Urothelium cell line (cell line): ENCODE measurements at places on chromosomes 4 and X.

- DNase-seq: no peak
Observed at GRCh38 chr4:20253735-20254409, 2.2 kb downstream of the SLIT2 start.

DNA sequence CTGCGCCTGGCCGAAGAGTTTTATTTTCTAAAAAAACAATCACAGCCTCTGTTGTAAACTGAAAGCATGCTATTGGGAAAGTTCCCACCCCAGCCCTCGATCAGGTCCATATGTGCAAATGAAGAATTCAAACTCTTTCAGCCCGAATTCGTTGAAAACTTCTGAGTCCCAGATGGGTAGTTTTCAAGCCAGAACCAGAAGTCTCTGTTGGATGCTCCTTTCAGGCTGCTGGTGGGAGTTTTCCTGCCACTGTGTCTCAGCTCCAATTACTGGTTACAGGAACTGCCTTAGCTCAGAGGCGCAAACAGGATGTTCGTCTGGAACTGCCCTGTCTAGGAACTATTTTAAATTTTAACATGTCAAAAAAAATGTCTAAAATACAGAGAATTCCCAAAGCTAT is 9.3 kb upstream of the ALG13 start:
- no peak for DNase-seq

DNA sequence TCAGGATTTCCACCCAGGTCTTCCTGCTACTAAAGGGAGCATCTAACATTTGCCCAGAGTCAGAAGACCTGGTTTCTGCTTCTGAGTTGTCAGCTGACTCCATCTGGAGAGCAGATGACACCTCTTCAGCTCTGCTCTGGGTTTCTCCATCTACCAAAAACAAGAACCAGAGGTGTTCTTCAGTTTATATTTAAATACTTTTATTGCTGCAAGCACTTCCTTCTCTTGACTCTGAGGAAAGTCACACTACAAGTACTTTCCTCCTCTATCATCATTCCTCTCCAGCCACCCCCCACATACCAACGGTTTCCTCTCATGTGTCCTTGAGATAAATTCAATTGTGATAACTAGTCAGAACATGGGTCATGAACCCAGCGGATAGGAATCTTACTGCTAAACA is 88.4 kb downstream of the PPP3CA start:
- no peak for DNase-seq

DNA sequence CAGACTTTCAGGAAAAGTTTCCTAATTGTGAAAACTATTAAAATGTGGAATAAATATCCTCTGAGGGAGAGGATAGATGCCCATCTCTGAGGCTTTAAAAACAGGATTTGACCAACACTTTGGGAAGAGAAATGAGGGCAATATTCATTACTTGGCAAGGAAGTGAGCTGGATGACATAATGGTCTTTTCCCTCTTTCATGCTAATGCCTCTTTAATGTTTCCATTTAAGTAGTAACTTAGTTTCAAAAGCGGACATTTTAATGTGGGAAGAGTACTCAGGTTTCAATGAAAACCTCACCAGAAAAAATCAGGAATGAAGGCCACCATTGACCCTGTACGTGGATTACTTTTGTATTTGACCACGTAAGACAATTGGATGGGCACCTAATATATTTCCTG is 503.3 kb downstream of the ANKRD50 start:
- DNase-seq: no peak

DNA sequence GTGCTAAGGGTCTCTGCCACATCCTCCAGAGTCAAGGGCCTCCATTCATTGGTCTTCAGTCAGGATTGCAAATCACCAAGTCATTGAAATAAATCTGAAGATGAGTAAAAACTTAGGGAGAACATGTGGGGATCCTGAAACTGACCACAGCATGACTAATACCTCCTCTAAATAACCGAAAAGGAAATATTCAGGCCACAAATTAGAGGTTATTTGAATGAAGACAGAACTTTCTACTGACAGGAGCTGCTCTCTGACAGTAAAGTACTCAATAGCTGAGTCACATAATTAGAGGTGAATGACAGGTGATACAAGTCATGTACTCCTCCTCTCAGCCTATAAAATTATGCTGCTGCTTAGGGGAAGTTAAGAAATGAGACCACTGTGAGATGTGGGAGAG is 240.2 kb upstream of the F9 start:
- DNase-seq: no peak

DNA sequence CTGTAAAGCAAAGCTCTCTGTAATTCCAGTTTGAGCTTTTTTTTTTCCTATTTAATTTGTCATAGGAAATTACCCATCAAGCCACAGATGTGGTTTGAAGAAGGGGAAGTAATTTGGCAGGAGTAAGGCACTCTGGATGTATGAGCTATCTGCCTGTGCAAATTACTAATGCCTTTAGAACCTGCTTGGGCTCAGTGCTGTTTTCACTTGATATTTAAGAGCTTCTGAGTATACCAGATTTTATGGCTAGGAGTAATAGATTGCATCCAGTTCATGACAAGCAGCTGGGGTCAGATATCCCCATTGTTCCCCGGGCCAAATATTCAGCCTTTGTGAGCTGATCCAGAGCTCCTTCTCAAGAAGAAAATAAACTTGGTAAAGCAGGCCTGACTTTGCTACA is 89.1 kb downstream of the DCAF8L2 start:
- DNase-seq: no peak

DNA sequence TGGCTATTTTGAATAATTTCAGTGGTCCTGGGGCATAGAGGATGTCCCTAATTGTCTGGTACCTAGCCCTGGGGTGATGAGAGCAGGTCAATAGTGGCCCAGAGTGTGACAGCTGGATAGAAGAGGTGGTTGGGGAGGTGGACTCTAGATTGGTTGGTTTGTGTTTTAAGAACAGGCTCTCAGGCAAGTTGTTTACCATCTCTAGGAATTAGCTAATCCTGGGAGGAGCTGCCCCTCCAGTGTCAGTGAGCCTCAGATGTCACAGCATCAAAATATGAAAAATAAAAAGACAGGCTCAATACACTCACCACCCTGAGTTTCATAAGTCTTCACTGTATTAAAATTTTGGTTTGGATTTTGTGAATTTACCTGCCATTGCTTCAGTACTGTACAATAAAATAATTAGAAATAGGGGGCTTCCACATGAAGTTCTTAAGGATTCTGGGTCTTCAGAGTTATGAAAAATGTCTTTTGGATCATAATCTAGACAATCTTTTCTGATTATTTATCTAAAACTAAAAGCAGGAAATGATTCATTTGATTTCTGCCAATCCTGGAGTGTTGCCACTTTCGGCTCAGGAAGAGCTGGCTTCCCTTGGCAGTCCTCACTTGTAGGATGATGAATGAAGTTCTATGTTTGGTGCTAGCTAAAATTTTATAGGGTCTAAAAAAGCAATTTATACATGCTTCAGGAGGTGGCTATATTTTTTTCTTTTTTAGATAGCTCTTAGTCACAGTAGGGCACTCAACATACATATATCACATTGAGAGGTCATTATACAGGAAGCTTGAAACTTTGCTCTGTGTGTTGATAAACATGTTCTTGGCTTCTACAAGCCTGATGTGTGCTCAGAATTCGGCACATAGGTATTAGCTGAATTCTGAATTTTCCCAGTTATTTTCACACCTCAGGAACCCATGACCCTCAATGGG is 395.1 kb downstream of the RAB28 start:
- DNase-seq: peak; percentile 5

- no peak for DNase-seq
Observed at GRCh38 chrX:13279279-13280018, 40.4 kb downstream of the ATXN3L start.
